Stimulated activated CD4-positive, alpha-beta T cell treated with anti-CD3 and anti-CD28 coated beads, Interleukin-1b, Interleukin-23, amount 100 ng/mL, for 48 hours (primary cell): ENCODE measurements at places on chromosomes 4 and X.
A peak's percentile ranks its signal among the peaks of the same experiment; 100 is the strongest.

- no peak for DNase-seq
Measured at GRCh38 chr4:6142511-6142910, 57.8 kb downstream of the JAKMIP1 start.

DNA sequence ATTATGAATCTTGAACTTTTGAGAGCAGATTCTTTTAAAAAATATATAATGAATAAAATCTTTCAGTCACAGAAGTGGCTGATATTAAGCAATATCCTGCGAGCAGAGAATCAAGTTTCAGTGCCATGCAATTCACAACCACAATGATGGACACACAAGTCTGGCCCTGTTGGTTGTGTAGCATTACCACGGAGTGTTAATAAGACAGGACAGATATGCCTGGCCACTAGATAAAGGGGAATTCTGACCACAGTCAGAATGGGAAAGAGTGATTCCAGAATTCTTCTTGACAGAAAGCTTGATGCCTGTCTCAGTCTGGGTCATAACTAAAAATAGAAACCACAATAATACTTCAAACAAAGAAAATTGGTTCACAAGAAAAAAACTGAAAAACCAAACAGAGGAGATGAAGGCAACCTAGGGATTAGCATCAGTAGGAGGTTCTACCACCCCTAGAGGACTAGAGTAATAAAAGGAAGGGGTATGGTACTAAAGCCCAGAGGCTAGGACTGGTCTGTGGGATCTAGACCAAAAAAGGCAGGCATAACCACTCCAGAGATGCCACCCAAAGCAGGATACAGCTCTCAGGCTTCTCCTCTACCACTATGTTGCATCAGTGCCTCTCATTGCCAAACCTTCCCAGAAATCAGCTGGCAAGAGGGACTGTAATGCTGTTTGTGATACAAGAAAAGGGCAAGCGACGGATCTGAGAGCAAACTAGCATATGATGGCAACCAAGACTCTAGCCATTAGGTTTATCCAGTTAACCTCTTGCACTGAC, 59.0 kb downstream of the RNF150 start:
- DNase-seq: no peak

- DNase-seq: no peak
Measured at GRCh38 chr4:42655269-42655637, 1.7 kb downstream of the ATP8A1 start.

GRCh38 chrX:135434258-135435138, 12.8 kb downstream of the SMIM10L2A start:
- no peak for DNase-seq

GRCh38 chr4:836750-837301, 10.9 kb upstream of the CPLX1 start:
- no peak for DNase-seq

- DNase-seq: no peak
Measured at GRCh38 chr4:12635629-12636028, 848.5 kb downstream of the RAB28 start.

GRCh38 chr4:144634978-144635747, 10.8 kb upstream of the HHIP start:
- DNase-seq: no peak

DNA sequence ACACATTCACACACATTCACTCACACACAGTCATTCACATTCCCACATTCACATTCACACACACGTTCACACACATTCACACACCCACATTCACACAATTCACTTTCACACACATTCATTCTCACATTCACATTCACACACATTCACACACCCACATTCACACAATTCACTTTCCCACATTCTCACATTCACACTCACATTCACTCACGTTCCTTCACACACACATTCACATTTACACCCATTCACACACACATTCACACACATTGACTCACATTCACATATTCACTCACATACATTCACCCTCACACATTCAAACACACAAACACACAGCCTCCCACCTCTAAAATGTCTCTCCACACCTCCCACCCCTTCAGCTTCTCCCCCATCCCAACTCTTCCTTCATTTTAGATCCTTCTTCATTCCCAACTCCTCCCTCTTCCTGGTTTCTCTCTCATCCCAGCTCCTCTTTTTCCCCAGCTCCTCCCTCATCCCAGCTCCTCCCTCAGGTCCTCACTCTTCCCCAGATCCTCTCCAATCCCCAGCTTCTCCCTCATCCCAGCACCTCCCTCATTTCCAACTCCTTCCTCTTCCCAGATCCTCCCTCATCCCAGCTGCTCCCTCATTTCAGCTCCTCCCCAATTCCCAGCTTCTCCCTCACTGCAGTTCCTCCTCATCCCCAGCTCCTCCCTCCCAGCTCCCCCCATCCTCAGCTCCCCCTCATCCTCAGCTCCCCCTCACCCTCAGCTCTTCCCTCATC, 111.0 kb downstream of the FAM53A start:
- DNase-seq: no peak

DNA sequence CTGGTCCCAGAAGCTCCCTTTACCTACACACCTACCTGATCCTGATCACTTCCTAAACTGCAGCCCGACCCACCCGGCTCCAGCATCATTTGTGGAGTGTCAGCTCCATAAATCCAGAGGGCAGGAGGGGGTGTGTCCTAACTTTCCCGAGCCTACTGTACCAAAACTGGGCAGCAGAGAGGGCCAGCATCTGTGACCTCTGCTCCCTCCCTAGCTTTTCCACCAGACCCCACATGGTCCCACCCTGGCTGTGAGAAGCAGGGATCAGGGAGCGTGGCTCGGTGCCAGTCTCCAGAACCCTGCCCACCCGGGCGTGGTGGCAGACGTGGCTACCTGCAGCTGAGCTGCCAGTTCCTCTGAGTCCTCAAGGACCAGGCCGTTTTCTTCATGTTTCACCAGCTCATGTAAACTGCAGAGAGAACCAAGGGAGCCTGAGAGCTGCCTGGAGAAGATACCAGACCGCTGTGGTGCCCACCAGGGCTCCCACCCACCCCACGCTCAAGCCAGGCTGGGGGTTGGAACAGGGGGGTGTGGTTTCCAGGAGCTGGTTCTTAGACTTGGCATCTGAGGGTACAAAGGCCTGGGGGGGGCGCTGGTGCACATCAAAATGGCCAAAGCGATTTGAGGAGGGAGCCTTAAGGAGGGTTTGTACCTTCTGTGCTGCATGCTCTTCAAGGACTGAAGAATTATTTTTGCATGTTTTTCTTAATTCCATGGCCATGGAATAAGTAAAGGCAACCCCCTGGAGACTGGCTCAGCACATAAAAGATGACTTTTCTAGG, 76.7 kb upstream of the DRD5 start:
- DNase-seq: no peak

- DNase-seq: no peak
Measured at GRCh38 chrX:53319614-53320542, 38.5 kb upstream of the IQSEC2 start.

GRCh38 chr4:146329050-146329716, 114.8 kb downstream of the REELD1 start:
- DNase-seq: no peak

DNA sequence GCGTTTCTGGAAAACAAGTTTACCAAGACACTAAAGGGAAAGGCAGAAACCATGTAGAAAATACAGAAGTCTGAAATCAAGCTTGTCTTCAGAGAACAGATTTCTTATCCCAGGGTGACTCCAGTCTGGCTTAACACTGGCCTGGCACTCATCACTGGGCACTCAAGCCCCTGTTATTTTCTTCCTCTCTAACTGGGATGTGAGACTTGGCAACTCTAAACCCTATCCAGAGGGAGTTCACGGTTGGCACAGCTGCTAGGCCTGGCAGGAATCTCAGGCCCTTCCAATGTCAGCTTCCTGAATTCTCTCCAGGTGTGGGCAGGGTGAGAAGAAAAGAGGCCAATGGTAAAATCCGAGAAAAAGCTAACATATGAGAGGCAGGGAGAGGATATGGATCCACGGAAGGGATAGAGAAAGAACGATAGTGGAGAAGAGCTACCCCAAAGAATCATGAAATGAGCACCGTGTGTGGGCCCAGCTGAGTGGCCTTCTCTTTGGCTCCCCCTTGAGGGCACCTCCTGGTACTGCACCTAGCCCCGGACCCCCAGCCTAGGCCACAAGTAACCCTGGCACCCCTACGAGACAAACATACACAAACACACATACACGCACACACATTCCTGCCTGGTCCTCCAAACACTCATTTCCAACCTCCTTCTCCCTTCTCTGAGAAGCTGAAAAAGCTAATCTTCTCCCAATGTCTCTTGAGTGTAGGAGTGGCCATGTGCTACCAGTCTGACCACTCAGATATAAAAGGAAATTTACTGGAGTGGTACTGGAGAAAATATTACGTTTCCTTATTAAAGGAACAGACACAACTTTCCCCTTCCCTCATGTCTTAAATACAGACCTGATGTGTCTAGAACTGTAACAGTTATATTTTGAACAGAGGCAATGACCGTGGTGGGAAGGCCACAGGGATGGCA, 16.6 kb upstream of the PTCHD1 start:
- DNase-seq: peak; percentile 8

- no peak for DNase-seq
Measured at GRCh38 chr4:89256203-89256800, 51.3 kb downstream of the GPRIN3 start.

DNA sequence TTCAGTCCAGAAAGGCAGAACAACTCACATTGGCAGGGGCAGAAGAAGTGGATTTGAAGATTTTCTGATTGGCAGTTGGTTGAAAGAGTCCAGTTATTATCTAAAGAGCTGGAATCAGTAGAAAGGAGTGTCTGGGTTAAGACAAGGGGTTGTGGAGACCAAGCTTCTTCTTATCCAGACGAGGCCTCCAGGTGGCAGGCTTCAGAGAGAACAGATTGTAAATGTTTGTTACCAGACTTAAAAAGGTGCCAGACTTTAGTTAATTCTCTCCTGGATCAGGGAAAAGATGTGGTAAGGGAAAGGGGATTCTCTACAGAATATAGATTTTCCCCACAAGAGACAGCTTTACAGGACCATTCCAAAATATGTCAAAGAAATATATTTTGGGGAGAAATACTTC, 36.7 kb upstream of the TLR3 start:
- DNase-seq: no peak

GRCh38 chrX:129783291-129783713, 3.6 kb downstream of the SASH3 start:
- peak; percentile 27 for DNase-seq

DNA sequence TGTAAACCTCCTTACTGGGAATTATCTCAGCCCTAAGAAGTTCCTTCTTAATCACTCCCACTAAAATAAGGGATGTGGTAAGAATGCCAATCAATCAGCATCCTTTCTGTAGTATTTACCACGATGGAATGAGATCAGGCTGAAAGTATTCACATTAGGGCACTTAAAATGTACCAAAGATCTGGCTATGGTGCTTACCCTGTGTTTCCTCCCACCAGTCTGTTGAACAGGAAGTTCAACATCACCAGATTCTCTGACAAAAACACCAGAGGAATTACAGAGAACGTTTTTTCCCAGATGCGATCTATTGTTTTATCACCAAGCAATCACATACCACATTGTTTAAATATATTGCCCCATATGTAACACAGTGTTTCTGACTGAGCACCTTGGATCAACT, 2.1 kb upstream of the CLCN3 start:
- no peak for DNase-seq

DNA sequence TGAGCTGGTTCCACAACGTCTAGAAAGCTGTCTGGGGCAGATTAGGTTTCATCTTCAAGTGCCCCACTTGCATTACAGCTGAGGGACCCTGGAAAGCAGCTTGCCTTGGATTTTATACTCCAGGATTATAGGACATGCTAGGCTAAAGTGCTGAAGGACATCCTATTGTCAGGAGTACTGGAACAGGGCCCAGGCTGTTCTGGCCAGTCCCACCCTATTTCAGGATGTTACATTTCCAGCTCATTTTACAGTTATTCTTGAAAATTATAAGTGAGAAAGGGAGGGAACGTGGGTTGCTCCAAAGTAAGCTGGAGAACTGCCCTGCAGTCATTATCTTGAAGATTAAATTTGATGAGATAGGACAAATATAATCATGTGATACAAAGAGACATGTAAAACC, 71.0 kb upstream of the UGT8 start:
- no peak for DNase-seq

GRCh38 chrX:153407736-153408135, 3.5 kb upstream of the ZFP92 start:
- no peak for DNase-seq

DNA sequence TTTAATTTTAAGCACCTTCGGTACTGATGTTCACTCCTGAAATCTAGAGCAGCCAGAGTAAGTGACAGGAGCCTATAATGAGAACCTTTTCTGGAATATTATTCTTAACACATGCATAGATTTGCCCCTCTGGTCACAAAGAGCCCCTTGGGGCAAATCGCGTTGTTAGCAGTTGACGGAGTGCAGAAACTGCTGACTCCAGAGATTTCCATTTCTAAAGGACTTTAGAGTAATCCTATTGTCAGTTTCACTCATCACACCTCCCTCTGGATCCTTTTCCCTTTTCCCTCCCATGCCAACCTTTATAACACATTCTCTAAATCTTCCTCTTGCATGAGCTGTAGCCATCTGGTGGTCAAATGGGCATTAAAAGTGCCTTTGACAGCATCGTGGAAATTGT, 264.9 kb upstream of the PRPS2 start:
- no peak for DNase-seq

GRCh38 chr4:138843616-138844015, 172.0 kb upstream of the NOCT start:
- no peak for DNase-seq

- DNase-seq: peak; percentile 1
Measured at GRCh38 chr4:128916832-128917231, 107.3 kb downstream of the JADE1 start.

DNA sequence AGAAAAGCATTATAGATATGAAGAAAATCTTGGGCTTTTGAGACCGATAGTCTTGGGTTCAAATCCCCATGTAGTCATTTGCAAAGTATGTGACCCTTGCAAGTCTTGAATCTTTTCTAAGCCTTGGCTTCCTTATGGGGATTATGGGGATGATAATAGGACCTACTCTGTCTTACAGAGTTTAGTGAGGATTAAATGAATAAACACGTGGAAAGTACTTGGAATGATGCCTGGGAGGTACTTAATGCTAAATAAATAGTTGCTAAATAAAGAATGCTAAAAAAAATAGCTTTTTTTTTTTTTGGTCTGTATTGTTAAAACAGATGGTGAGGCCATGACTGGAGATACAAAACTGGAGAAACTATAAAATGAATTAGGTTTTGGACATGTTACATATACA, 292.7 kb downstream of the GPAT3 start:
- DNase-seq: no peak

GRCh38 chr4:52876069-52876468, 14.0 kb downstream of the RASL11B start:
- DNase-seq: no peak

- no peak for DNase-seq
Measured at GRCh38 chr4:26402458-26402857, 81.6 kb downstream of the RBPJ start.
